ENCODE measurements at places on chromosomes 3 and 15.

DNA sequence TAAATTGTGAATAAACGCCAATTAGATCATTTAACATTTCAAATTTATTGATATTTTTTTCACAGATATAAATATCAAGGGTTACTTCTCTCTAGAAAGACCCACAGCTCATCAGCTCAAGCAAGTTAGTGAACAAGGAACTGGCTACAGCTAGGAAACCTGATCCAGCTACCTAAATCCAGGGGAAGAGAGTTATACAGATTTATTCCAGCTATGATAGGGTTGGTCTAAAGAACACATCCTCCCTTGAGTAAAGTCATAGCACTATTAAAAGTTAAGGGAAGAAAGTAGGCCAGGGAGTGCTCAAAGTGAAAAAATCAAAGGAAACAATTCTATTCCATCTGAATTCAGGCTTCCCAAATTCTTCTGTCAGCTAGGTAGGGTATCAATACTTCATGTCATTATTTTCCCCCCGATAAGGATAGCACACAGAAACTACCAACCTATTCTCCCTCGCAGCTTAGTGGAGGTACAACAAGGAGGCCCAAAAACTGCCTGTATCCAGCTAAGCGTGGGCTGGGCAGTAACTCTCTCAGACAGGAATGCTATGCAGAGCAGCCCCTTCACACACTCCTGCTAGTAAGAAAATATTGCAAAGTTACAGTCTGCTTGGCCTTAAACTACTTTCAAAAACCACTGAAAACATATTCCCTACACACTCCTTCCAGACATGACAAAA is 44.0 kb downstream of the DCUN1D1 start:
- DNase-seq, result no peak

- no peak for DNase-seq
These were observed 72.5 kb downstream of the TNFAIP8L3 start for GRCh38 chr15:51022206-51022605.

GRCh38 chr15:36601497-36601932 is 22.1 kb downstream of the CDIN1 start:
- no peak for DNase-seq

DNA sequence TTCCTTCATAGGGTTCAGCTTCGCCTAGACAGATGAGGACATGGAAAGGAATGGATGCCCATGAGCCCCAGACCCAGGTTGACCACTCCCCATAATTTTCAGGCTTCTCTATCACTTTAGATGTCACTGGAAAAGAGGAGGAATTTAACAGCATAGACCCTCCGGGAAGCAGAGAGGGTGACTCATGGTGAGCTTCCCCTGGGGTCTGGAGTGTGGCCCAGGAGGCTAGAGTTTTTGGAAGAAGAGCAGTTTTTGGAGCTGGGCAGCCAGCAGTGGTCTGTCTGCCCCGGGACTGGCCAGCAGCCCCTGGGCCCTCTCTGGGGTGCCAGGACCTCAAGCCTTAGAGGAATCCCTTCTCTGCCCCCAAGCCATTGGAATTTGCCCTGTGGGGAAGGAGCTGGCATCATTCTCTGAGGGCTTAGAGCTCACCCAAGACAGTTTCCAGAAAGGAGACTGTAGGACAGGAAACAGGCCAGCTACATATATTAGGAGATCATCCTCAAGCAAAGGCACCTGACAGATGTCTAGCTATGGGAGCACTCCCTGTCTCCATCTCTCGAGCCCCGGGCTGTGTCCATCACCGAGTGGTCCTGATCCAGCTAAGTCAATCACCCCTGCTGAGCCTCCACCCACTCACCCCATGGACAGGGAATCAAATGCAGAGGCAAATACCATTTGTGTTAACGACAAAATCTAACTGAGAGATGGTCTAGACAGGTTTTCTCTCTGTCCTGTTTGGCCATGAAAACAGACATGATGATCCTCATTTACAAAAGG is 67.3 kb downstream of the MEGF11 start:
- no peak for DNase-seq

- no peak for DNase-seq
These were observed 97.1 kb upstream of the SPATA16 start for GRCh38 chr3:173238091-173238490.

DNA sequence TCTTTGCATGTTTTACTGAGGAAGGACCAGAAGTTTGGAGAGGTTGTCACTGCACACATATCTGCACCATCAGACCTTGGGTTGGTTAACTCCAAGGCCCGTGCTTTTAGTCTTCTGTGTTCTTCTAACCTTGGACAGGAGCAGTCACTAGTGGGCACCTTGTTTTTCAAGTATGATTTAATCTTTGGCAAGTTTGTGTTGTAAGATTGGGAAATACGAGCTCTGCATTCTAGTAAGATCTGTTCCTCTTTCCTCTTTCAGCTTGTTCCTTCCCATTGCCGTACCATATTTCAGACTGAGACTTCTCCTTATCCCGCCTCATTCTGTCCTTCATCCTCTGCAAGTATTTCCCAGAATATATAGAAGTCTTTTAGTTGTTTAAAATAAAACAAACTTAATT is 5.1 kb downstream of the TMOD2 start:
- no peak for DNase-seq

DNA sequence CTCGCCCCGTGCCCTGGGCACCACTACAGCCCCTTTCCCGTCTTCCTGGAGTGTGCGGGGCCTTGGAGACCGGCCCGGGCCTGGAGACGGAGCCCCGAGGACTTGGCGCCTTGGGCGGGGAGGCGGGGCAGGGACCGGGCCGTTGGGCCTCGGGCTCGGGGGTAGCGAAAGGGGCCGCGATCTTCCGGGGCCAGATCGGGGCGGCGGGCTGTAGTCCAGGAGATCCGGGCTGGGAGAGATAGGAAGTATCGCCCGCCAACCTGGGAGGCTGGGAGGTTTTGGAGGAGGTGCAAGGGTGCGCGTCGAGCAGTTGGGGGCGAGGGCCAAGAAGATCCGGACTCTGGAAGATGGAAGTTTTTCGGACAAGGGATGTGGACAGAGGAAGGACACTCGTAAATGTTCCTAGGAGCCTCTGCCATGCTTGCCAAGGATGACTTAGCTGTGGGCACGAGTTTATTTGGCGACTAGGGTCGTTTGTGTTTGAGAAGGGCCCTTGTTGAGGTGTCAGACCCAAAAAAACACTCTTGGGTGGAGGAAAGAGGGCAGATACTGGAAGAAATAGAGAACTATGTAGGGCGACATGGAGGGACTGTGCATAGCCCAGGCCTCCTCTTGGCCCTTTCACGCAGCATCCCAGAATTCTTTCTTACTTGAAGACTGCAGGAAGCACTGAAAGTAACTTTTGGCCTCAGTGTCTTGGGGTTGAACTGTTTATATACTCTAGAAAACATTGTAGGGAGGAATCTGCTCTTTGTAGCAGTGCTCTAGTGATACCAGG is 712 bp downstream of the RTF1 start:
- DNase-seq, result no peak

GRCh38 chr15:80997692-80998091 is 3.0 kb upstream of the TLNRD1 start:
- DNase-seq, result no peak

DNA sequence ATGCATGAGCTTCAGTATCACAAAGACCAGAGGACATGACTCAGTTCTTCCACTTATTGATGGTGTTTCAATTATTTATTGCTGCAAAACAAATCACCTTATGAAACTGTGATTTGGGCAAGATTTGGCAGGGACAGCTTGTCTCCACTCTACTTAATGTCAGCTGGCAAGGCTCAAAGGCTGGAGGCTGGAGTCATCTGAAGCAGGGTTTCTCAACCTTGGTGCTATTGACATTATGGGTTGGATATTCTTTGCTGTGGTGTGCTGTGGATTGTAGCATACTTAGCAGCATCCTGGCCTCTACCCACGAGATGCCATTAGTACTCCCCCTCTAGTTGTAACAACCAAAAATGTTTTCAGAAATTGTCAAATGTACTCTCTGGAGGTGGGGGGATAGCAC is 138.8 kb upstream of the PEX5L start:
- no peak for DNase-seq

DNA sequence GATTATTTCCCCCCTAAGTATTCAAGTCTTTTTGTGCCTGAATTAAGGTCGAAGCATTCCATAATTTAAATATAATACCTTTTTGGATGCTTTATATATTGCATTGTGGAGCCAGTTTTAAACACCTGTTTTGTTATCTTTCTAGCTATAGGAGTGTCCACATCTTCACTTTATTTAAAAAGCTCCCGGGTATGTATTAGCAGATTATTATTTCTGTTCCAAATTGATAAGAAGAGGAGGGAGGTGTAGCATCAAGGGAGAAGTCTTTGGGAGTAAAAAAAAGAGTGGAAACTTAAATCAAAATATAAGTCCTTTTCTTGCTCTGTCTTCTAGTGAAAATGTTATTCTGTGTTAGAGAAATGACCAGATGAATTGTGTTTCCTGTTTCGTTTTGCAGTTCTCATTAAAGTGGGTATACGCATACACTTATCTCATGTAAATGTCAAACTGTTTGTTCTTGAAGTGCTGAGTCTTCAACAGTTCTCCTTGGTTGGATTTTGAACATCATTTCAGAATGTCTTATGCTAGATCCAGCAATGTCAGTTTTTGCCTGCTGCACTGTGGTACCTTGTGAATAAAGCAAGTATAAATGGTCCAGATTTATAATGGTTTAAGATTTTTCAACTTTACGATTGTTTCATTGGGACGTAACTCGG is 105.8 kb downstream of the FNDC3B start:
- no peak for DNase-seq

- no peak for DNase-seq
These were observed 47.5 kb upstream of the STT3B start for GRCh38 chr3:31485196-31485595.

DNA sequence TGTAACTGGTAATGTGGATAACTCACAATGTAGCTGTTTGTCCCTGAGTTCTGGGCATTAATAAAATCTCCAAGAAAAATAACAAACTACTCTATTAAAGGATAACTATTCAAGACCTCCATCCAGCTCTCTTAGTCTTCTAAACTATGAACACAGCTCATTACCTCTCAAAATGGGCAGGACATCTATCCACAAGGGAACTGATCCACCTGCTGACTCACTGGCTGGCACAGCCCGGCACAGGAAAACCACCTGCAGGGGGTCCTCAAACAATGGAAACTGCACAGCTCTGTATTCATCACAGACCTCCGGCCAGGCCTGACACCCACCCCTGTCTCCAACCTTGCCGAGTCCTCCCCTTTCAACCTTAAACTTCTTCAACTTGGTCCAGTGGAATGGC is 255.4 kb downstream of the TJP1 start:
- DNase-seq, result peak; percentile 43

GRCh38 chr3:72494130-72494529 is 354.1 kb downstream of the SHQ1 start:
- no peak for DNase-seq

GRCh38 chr15:30990446-30991254 is 778 bp downstream of the MTMR10 start:
- no peak for DNase-seq

GRCh38 chr15:41559239-41559782 is 299 bp downstream of the TYRO3 start:
- DNase-seq, result no peak

GRCh38 chr3:45742461-45743089 is 53.4 kb downstream of the SACM1L start:
- DNase-seq, result no peak

DNA sequence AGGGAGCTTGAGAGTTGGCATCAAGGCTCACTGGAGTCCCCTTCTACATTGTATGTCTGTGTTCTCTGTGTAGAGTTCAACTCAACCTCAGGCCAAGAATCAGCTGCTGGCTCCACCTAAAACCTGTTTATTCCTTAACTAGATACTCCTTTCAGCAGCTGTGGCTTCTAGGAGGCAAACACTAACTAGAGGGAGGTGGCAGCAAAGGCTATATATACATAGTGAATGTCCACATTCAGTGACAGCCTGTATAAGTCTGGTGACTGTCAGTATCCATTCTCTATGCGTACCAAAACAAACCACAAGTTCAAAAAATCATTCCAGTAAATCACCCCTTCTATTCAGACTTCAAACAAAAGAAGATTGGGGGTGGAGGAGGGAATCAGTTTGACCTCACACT is 184.3 kb downstream of the CDIN1 start:
- DNase-seq, result no peak

- no peak for DNase-seq
These were observed 355.8 kb upstream of the IL12A start for GRCh38 chr3:159632851-159633250.

DNA sequence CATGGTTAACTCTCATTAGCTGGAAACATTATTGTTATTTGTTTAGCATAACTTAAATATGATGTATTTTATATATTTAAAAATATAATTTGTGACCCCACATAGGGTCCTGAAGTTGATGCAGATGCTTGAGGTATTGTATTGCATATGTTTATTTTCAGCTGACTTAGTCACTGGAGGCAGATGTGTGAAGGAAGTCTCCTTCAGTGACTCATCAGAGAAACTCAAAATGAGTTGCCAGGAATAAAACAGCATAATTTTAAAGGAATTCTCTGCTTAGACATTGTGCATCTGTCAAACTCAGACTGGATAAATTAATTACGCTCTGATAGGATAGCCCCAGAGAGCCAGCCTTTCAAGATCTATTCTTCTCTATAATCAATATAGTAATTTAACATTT is 7.9 kb upstream of the OR4F6 start:
- DNase-seq, result no peak

DNA sequence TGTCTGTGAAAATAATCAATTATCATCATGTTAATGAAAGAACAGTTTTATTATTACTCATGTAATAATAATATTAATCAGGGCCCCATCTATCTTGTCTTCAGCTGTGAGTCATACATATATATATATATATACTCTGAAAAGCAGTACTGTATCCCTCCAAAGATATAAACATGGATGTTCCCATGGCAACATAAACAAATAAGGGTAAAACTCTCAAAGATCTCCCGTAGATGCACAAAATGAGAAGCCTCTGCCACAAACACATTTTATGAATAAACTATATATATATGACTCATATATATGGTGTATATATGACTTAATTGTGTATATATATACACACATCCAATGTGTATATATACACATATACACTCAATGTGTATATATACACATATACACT is 163.8 kb upstream of the ARHGEF26 start:
- DNase-seq, result no peak

- peak; percentile 63 for DNase-seq
These were observed 336.7 kb upstream of the IGF1R start for GRCh38 chr15:98311566-98312188.

DNA sequence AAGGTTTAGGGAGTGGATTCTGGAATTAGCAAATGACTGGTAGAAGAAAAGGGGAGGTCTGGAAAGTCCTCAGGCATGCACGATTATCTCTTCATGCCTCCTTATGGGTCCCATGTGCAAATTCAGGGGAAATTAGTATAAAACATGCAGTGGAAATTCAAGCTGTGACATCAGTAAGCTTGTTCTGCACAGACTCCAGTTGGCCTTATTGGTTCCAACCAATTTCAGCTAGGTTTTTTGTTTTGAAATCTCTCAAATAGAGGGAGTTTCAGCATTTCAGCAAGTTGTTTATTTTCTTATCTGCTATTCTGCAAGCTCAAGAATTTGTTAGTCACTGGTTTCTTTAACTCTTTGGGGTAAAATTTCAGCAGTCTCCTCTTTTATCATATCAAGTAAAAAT is 774 bp upstream of the TMCO5A start:
- no peak for DNase-seq

GRCh38 chr3:184345317-184346144 is 8.1 kb downstream of the FAM131A start:
- peak; percentile 45 for DNase-seq
